Activated T-helper 1 cell treated with anti-CD3 and anti-CD28 coated beads, Interleukin-12 subunit alpha, Interleukin-12 subunit beta, Interleukin-2, Interleukin-4 antibody, amounts not matched to agents 30 ng/mL and 10 ng/mL and 1 ng/mL, durations not matched to agents 14 hours and 24 hours and 36 hours (primary cell): ENCODE measurements at places on chromosomes 12 and 14. TPM values are rescaled to one million over a fixed set of nuclear protein-coding genes. Genes with fewer than 3 reads are reported as not detected.

The TDRD9 gene
- total RNA-seq, result not detected in 2 replicates

- no peaks in the 10 kb centered on the region for H3K4me1 ChIP-seq
- no peak overlapping the region for H3K4me3 ChIP-seq
- no peaks in the 10 kb centered on the region for H3K36me3 ChIP-seq
- no peak for DNase-seq
- H3K27me3 ChIP-seq, result peaks cover 10% of the 10 kb centered on the region
- no peak overlapping the region for H3K27ac ChIP-seq
These were observed 92.8 kb downstream of the OTOGL start for GRCh38 chr12:80192087-80192486.

The CS gene
- total RNA-seq, result 269 and 280 TPM in 2 replicates

The C14orf119 gene
- 49.7 and 55.6 TPM in 2 replicates for total RNA-seq
